H54 (cell line): ENCODE measurements at places on chromosomes 1 and 21.

DNA sequence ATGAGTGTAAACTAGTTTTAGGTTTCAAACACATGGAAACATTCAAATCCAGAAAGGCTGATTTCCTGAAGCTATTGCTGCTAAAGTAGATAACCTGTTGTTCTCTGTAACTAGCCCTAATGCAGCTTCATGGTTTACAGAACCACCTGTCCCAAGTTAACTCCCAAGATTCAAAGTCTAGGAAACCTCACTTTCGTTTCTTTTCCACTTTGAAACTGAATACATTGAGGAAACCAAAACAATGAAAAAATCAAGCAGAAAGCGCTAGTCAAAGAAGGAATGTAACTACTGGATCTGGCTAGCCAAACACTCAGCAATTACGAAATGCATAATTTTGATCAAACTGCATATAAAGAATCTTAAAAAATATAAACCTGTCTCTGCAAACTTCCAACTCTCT is 17.8 kb downstream of the SLC16A1 start:
- DNase-seq, result no peak

DNA sequence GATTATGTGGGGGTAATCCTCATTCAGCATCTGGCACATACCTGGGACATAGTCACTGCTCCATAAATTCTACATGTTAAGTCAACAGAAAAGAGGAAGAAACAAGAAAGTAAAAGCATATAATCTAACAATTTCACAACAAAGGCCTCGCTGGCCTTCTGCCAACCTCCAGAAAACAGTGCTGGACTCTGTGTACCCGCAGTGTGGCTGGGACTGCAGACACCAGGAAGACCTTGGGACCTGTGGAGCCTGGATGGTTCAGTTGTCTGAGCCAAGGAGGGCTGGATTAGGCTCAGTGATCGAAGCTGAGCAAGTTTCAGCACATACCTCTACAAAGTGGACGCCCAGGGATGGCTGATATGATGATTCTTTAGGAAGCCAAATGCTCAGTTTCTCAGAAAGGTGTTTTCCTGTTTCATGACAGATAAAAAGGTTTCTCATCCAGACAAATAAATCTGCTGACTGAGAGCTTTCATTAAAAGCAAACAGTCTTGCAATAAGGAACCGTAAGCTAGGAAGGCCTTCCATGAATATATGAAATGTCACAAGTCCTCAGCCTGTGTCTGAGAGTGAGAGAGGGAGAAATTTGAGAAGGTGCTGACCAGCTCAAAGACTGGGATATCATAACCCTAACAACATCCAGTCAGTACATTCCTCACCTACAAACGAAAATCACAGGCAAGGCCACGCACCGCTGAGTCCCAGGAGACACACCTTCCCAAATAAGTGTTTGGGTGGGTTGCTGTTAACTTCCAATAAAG is 48.4 kb downstream of the CAPZB start:
- no peak for DNase-seq

- DNase-seq, result no peak
Measured at GRCh38 chr1:24856787-24857506, 73.1 kb downstream of the RUNX3 start.

DNA sequence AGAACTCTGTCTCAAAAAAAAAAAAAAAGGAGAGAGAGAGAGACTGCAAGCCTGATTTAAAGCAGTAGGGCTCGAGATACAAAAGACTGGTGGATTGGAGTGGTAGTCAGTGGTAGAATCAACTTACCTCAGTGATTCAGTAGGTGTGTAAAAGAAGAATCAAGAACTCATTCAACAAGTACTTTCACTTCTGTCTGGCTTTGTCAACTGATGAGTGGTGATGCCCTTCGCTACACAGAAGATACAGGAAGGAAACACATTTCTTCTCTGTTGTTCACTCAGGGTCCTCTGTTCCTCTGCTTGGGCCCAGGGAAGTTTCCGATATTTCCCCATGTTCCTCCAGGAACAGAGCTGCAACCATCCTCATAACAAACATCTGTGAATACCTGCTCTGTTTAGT is 68.6 kb upstream of the COG2 start:
- DNase-seq, result no peak

DNA sequence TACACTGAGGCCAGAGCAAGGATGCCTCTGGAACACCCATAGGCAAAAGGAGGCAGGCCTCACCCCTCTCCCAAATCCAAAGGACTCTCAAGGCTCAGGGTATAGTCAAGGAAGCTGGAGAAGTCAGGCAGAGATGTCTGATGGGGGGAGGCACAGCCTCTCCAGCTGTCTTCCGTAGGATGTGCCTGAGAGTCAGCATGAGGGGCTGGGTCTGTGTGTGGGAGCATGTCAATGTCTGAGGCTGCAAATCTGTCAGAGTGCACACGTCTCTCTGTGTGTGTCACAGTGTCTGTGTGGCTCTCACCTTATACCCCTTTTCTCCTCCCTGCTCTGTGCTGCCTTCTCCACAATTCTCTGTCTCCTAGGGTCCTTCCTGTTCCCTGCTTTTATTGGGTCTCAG is 4.0 kb downstream of the HPCAL4 start:
- no peak for DNase-seq

- no peak for DNase-seq
Measured at GRCh38 chr1:36706416-36706815, 223.7 kb upstream of the CSF3R start.

DNA sequence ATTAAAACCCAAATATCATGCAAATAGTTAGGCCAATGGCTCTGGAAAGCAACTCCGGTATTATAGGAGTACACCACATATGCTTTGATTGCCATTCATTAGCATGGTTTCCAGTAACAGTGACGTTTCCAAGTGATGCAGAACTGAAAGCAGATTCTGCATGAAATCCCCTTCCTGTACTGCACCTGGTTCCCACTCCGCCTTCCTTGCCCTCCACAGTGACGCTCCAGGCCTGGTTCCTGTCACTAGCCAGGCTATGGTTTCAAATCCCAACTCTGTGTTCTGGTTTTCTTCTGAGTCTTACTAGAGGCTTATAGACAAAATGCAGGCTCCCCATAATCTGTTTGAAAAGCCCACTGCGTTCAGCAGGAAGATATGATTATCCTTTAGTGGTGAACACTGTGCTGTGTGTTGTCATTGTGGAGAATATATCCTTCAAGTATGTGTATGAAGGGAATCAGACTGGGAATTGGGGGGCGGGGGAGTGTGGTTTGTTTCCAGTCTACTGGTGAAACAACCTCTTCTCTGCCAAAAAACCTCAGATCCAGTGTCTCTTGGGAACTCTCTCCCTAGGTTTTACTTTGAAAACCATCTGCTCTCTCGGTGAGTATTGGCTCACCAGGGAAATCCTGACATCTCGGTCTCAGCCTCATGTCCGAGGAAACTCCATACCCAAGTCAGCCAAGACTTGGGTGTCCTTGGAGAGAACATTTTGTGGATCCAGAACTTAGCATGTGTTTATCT is 78.7 kb downstream of the TYW3 start:
- no peak for DNase-seq

- DNase-seq, result no peak
Measured at GRCh38 chr1:87104945-87105344, 190.5 kb downstream of the HS2ST1 start.

DNA sequence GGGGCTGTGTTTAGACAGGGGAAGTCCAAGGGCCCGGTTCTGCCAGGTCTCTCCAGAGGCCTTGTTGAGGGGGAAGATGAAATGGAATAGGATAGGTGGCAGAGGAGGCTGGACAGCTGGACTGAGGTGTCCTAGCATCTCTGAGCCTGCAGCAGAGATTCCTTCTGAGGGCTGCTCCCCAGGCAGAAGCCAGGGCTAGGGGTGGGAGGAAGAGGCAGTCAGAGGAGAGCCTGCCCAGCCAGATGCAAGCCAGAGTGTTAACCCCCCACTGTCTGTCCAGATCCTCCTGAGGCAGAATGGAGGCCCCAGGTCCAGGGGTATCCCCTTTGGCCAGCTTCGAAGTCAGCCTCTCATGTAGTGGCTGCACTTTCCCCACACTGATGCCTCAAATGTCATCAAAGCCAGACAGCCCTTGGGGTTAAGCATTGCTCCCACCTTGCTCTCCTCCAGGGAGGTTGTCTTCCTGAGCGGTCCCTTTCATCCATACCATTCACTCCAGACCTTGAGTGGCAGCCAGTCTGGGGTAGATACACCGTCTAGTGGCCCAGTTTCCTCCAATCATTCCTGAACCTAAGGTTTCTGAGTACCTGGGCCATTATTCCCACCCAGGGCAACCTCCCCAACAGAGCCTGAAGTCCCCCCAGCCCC is 1.7 kb downstream of the CSF1 start:
- DNase-seq, result no peak

DNA sequence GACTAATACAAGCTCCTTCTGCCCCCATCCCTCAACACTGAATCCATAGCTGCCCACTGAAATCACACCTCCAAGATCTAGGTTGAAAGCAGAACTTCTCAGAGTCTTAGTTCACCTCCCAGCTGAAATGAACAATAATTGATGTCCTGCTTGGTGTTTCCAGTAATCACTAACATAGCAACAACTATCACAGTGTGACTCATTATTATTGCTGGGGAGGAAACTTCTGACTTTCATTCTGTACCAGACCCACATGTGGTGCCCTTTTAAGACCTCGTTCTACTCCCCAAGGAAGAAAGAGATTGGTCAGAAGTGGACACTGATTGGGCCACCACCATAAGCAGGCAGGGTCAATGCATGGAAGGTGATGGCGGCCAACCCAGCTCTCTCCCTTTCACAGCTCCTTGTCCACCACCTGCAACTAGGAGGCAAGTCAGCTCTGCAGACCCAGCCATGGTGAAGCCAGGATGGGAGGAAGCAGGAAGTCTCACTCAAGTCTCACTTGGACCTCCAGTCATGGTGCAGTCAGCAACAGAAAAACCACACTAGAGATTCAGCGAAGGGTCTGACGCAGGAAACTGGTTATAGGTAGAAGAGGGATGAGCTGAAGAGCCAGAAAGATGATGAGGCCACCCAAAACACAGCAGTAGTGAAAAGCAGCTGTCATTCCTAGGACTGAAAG is 720.2 kb downstream of the PTPRU start:
- DNase-seq, result no peak

GRCh38 chr1:83693427-83694126 is 305.4 kb downstream of the TTLL7 start:
- no peak for DNase-seq

GRCh38 chr1:41538741-41539417 is 54.4 kb upstream of the EDN2 start:
- DNase-seq, result no peak

- DNase-seq, result no peak
Measured at GRCh38 chr1:15305468-15305770, 58.4 kb downstream of the FHAD1 start.

GRCh38 chr1:229714964-229715603 is 89.0 kb downstream of the URB2 start:
- no peak for DNase-seq

GRCh38 chr1:169588785-169589485 is 2.7 kb upstream of the F5 start:
- DNase-seq, result no peak

DNA sequence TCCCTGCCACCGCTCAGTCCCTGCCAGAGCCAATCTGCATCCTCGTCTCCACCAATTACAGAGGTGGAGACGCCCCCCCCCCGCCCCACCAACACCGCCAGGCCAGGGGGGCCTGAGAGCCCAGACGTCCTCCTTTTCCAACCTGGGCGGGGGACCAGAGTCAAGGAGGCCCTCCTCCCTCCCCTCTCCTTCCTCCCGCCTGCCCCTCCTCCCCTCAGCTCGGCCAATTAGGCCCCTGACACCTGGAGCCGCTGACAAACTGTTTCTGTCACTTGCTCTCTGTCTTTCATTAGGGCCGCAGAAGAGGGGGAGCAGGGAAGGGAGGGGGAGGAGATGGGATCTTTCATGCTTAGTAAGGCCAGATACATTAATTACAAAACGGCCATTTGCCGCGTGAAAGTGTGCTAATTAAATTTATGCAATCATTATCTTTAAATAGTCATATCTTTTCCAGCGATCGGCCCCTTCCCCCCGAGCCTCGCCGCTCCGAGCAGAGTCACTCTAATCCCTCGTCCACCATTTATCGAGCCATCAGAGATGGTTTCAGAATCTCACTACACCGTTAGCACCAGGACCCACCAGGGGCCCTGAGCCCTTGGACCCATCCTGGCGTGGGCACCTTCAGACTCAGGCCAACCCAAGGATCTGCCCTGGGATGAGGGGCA is 94.7 kb downstream of the PAX7 start:
- DNase-seq, result no peak

- DNase-seq, result no peak
Measured at GRCh38 chr1:210021145-210021860, 83.3 kb downstream of the SYT14 start.

GRCh38 chr21:42358937-42359336 is 7.4 kb downstream of the TFF1 start:
- no peak for DNase-seq

GRCh38 chr1:234987415-234988154 is 141.1 kb downstream of the TOMM20 start:
- DNase-seq, result no peak

DNA sequence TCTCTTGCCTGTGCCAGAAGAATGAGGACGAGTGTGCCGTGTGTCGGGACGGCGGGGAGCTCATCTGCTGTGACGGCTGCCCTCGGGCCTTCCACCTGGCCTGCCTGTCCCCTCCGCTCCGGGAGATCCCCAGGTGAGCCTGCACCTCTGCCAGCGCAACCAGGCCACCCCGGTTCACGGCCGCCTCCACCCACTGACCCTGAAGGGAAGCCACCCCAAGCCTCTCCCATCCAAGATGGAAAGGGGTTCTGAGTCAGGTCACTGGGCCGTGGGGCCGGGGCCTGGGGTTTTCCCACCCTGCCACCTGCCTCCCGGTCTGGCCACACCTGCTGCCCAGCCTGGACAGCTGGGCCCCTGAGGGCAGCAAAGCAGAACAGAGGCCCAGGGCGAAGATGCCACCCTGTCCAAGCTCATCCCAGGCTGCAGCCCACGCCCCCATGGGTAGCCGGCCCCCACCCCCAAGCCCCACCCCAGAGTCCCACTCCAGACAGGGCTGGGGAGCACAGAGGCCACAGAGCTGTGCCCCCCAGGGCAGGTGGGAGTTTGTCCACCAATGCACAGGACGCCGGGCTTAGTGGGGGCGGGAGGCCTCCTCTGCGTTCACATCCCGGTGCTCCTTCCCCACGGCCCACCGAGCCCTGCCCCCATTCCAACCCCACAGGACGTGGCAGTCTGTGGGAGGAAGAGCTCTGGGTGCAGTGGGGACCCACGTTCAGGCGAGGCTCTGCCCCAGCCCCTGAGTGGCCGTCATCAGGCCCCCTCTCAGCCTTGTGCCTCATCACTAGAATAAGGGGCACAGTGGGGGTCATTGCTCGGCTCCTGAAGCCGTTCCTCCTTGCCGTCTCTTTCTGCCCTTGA is 5.6 kb downstream of the AIRE start:
- no peak for DNase-seq

GRCh38 chr1:65211331-65211730 is 63.3 kb downstream of the AK4 start:
- DNase-seq, result no peak
